ENCODE measurements at places on chromosomes 11 and 22. TPM values are rescaled to one million over a fixed set of nuclear protein-coding genes. Genes with fewer than 3 reads are reported as not detected.

- no peak overlapping the region for H3K4me3 ChIP-seq
- no peaks in the 10 kb centered on the region for H3K36me3 ChIP-seq
- peaks cover 8% of the 10 kb centered on the region for H3K27me3 ChIP-seq
- no peak overlapping the region for H3K27ac ChIP-seq
- no peak for DNase-seq
These were observed 43.1 kb upstream of the AMOTL1 start for GRCh38 chr11:94725097-94725496.

- no peaks in the 10 kb centered on the region for H3K27me3 ChIP-seq
- no peak overlapping the region for H3K4me3 ChIP-seq
- no peaks in the 10 kb centered on the region for H3K4me1 ChIP-seq
- no peak for DNase-seq
These were observed 221.1 kb upstream of the NARS2 start for GRCh38 chr11:78795621-78796261.

GRCh38 chr22:45896964-45897538 is 79.9 kb downstream of the WNT7B start:
- no peak for DNase-seq
- no peaks in the 10 kb centered on the region for H3K4me1 ChIP-seq
- H3K27me3 ChIP-seq, result no peaks in the 10 kb centered on the region
- no peaks in the 10 kb centered on the region for H3K36me3 ChIP-seq
- H3K4me3 ChIP-seq, result no peak overlapping the region

Gene GRAMD1B
- 10.8 TPM for total RNA-seq

Gene MRGPRX3
- total RNA-seq, result not detected

GRCh38 chr11:61626580-61627380 is 45.9 kb upstream of the SYT7 start:
- DNase-seq, result no peak
- H3K36me3 ChIP-seq, result no peaks in the 10 kb centered on the region
- H3K27me3 ChIP-seq, result no peaks in the 10 kb centered on the region
- H3K4me3 ChIP-seq, result no peak overlapping the region
- no peaks in the 10 kb centered on the region for H3K4me1 ChIP-seq
- H3K27ac ChIP-seq, result no peak overlapping the region

GRCh38 chr11:133997554-133997953 is 40.8 kb upstream of the IGSF9B start:
- no peak overlapping the region for H3K27ac ChIP-seq
- no peaks in the 10 kb centered on the region for H3K27me3 ChIP-seq
- H3K4me1 ChIP-seq, result no peaks in the 10 kb centered on the region
- no peaks in the 10 kb centered on the region for H3K36me3 ChIP-seq

- no peaks in the 10 kb centered on the region for H3K36me3 ChIP-seq
- no peak overlapping the region for H3K4me3 ChIP-seq
- no peak for DNase-seq
- no peaks in the 10 kb centered on the region for H3K27me3 ChIP-seq
- no peak overlapping the region for H3K27ac ChIP-seq
- H3K4me1 ChIP-seq, result no peaks in the 10 kb centered on the region
These were observed 18.4 kb downstream of the B3GAT1 start for GRCh38 chr11:134393638-134394037.

Gene CDC42EP1
- total RNA-seq, result not detected

- no peaks in the 10 kb centered on the region for H3K27me3 ChIP-seq
- DNase-seq, result no peak
- H3K4me3 ChIP-seq, result no peak overlapping the region
- no peak overlapping the region for H3K27ac ChIP-seq
These were observed 54.4 kb upstream of the EMID1 start for GRCh38 chr22:29151316-29151715.

DNA sequence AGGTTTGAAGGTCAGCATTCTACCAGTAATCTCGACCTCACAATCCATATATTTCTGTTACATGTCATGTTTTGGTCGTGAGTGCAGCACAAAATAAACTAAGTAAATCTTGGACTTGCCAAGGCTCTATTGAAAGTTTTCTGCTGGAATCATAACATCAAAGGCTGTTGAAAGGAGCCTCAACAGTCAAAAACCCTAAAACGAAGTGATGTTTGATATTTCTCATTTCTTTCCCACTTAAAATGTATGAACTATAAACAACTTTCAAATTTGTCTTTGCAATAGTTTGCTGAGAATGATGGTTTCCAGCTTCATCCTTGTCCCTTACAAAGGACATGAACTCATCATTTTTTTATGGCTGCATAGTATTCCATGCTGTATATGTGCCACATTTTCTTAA is 1118.5 kb downstream of the LRRC4C start:
- H3K4me3 ChIP-seq, result no peak overlapping the region
- H3K36me3 ChIP-seq, result no peaks in the 10 kb centered on the region
- H3K27me3 ChIP-seq, result no peaks in the 10 kb centered on the region
- DNase-seq, result no peak

DNA sequence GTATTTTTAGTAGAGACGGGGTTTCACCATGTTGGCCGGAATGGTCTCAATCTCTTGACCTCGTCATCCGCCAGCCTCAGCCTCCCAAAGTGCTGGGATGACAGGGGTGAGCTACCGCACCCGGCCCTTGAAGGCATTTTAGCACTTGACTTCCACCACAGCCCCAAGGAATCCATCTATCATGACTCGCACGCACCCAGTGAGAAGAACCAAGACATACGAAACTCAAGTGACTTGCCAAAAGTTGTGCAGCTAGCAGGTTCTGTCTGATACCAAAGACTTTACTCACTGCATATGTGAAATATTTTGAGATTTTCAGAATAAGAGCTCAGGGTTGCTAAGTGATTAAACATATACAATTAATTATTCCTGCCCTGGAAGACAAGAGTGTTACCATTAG is 21.0 kb downstream of the FLI1 start:
- H3K4me3 ChIP-seq, result no peak overlapping the region
- no peak for DNase-seq

Gene NAA40
- 18.7 TPM for total RNA-seq

GRCh38 chr11:113587308-113587739 is 112.1 kb upstream of the DRD2 start:
- no peaks in the 10 kb centered on the region for H3K27me3 ChIP-seq
- DNase-seq, result no peak
- H3K4me1 ChIP-seq, result peaks cover 7% of the 10 kb centered on the region
- H3K4me3 ChIP-seq, result no peak overlapping the region
- H3K36me3 ChIP-seq, result no peaks in the 10 kb centered on the region
- peak overlapping the region; percentile 52 for H3K27ac ChIP-seq

DNA sequence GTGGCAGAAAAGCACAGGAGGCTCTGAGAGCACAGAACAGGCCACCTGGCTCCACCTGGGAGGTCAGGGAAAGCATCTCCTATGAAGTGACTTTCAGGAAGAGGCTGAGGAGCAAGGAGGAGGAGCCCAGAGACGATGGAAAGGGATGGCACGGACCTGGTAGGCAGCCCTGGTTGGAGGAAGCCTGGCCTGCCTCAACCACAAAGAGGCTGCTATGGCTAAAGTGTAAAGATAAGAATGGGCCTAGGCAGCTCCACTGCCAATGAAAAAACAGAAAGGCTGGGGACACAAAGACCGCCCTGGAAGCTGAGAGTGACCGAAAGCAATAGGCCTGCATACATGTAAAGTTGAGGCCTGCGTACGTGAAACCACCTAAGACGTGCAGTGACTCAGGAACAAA is 31.2 kb upstream of the ETS1 start:
- no peak overlapping the region for H3K27ac ChIP-seq
- DNase-seq, result no peak
- no peaks in the 10 kb centered on the region for H3K36me3 ChIP-seq
- no peaks in the 10 kb centered on the region for H3K27me3 ChIP-seq
- H3K4me1 ChIP-seq, result peaks cover 32% of the 10 kb centered on the region

- no peak for DNase-seq
- H3K4me1 ChIP-seq, result no peaks in the 10 kb centered on the region
- no peaks in the 10 kb centered on the region for H3K27me3 ChIP-seq
- H3K4me3 ChIP-seq, result no peak overlapping the region
- no peaks in the 10 kb centered on the region for H3K36me3 ChIP-seq
These were observed 216.2 kb downstream of the ARHGAP42 start for GRCh38 chr11:100903284-100903683.

Gene MYO7A
- 0.84 TPM for total RNA-seq

DNA sequence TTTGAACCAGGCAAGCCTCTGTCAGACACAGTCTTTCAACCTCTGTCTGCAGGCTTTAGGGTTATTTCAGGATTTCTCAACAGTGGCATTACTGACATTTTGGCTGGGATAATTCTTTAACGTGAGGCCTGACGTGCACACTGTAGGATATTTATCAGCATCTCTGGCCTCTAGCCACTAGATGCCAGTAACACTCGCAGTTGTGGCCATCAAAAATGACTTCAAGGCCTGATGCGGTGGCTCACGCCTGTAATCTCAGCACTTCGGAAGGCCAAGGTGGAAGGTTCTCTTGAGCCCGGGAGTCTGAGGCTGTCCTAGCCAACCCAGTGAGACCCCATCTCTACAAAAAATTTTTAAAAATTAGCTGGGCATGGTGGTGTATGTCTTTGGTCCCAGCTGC is 113.0 kb downstream of the CCDC81 start:
- no peaks in the 10 kb centered on the region for H3K36me3 ChIP-seq
- H3K4me1 ChIP-seq, result no peaks in the 10 kb centered on the region

GRCh38 chr11:32426192-32426591 is 9.1 kb downstream of the WT1 start:
- H3K27me3 ChIP-seq, result peaks cover 14% of the 10 kb centered on the region
- no peaks in the 10 kb centered on the region for H3K36me3 ChIP-seq
- no peak for DNase-seq
- H3K4me1 ChIP-seq, result peaks cover 21% of the 10 kb centered on the region

Gene STK33
- total RNA-seq, result 0.49 TPM

- no peaks in the 10 kb centered on the region for H3K36me3 ChIP-seq
- H3K27ac ChIP-seq, result no peak overlapping the region
- no peaks in the 10 kb centered on the region for H3K27me3 ChIP-seq
These were observed 850.1 kb downstream of the NTM start for GRCh38 chr11:132220474-132220873.

Gene CASP5
- not detected for total RNA-seq

Gene CCDC73
- total RNA-seq, result not detected

Gene OR6T1
- total RNA-seq, result not detected

Gene VSIG10L2
- not detected for total RNA-seq

- H3K27ac ChIP-seq, result no peak overlapping the region
- H3K4me3 ChIP-seq, result no peak overlapping the region
- DNase-seq, result no peak
- H3K36me3 ChIP-seq, result no peaks in the 10 kb centered on the region
These were observed 66.6 kb upstream of the TP53I11 start for GRCh38 chr11:45017329-45017728.

- no peaks in the 10 kb centered on the region for H3K36me3 ChIP-seq
- H3K4me1 ChIP-seq, result peaks cover 21% of the 10 kb centered on the region
- H3K27ac ChIP-seq, result peak overlapping the region; percentile 80
These were observed 7.8 kb downstream of the SIGIRR start for GRCh38 chr11:406796-407650.

DNA sequence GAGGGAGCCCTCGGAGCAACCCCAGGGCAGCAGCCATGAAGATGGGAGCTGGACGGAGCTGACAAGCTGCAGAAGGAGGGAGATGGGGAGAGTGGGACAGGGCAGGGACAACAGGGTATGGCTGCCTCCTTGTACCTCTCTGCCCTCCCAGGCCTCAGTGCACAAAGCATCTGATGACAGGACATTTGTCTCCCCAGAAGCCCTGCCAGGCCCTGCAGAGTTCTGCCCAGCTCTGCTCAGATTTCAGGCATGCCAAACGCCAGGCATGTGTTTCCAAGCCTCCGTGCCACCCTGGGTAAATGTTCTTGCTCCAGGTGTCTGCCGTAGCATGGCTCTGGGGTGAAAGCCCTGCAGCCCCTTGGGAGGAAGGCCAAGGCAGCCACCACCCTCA is 1.1 kb upstream of the IFITM10 start:
- H3K4me3 ChIP-seq, result no peak overlapping the region
- DNase-seq, result no peak
- peaks cover 10% of the 10 kb centered on the region for H3K36me3 ChIP-seq
- peaks cover 32% of the 10 kb centered on the region for H3K4me1 ChIP-seq
- H3K27ac ChIP-seq, result no peak overlapping the region
- H3K27me3 ChIP-seq, result no peaks in the 10 kb centered on the region

Gene MEI1
- total RNA-seq, result 106 TPM

DNA sequence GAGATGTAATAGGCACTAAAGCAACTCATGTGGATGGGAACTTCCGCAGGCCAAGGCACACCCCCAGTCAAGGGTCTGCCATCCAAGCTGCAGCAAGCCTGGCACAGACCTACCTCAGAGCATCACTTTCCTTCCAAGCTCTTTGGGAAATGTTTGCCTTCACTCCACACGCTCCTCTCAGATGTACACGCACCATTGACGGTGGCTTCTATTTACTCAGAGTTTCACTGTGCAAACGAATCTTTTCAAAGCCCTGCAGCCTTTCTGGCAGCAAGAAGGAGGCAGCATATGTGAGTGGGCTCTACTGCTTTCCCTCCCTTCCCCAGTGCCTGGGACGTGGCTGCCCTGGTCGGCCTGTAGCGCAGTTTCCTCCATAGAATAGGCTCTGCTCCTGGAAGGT is 60.9 kb upstream of the USP47 start:
- H3K4me1 ChIP-seq, result no peaks in the 10 kb centered on the region

DNA sequence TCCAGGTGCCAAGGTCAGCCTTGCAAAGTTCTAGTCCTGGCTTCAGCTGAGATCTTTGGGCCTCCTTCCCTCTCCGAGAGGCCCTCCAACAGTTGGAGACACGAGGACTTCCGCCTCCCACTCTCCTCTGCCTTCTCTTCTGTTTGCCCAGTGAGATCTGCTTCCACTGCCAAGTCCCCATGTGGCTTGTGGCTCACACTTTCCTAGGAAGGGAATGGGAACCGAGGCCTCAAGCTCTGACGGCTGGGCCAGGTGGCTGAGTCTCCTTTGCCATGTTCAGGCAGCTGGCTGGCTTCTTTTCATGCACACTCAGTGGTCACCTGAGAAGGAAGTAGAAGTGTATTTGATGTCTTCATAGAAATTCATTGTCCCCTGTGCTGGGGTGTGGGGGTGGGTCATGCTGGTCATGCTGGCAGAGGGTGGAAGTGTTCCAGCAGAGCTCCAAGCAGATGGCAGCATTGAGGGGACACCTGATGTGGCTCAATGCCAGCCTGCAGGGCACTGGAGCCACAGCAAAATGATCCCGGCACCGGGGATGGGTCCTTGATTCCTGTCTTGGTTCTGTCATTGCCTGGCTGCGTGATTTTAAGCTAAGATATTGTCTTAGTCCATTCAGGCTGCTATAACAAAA is 130.4 kb downstream of the ADAMTS15 start:
- no peak overlapping the region for H3K4me3 ChIP-seq
- H3K27me3 ChIP-seq, result no peaks in the 10 kb centered on the region
- H3K4me1 ChIP-seq, result no peaks in the 10 kb centered on the region
- H3K36me3 ChIP-seq, result no peaks in the 10 kb centered on the region
- no peak for DNase-seq

- no peaks in the 10 kb centered on the region for H3K27me3 ChIP-seq
- peaks cover 4% of the 10 kb centered on the region for H3K4me1 ChIP-seq
- no peak overlapping the region for H3K27ac ChIP-seq
- no peaks in the 10 kb centered on the region for H3K36me3 ChIP-seq
These were observed 29.1 kb upstream of the DLAT start for GRCh38 chr11:111996129-111996528.
